ENCODE measurements at places on chromosomes 4 and X. TPM values are rescaled to one million over a fixed set of nuclear protein-coding genes. Genes with fewer than 3 reads are reported as not detected.

DNA sequence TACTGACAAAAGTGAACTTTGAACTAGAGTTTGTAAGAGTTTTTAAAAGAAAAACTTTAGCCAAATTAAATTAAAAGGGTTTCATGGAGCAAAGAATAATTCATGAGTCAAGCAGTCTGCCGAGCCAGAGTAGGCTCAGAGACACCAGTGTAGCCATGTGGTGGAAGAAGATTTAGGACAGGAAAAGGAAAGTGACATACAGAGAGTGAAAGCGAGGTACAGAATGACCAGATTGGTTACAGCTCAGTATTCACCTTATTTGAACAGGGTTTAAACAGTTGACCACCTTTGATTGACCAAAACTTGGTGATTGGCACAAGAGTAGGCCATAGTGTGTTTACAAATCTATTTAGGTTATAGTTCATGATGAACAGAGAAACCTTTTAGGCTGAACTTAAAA is 377.8 kb downstream of the KLHL4 start:
- DNase-seq = no peak

DNA sequence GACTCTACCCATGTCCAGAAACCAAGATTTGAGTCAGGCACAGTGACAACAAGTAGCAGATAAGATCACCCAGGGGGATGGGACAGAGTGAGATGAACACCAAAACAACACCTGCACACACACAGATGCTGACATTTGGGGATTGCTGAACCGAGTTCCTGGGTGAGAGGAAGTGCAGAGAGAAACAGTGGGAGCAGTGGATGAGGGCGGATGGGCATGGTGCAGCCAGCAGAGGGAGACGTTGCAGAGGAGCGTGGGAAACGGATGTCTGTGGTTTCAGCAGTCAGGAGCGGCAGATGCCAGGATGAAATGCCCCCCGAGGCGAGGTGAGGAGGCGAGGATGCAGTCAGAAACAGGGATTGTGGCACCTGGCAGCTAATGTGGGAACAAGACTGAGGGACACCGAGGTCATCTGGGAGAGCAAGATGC is 78.6 kb upstream of the STS start:
- no peak for DNase-seq

The BEX3 gene
- total RNA-seq = 109 TPM

DNA sequence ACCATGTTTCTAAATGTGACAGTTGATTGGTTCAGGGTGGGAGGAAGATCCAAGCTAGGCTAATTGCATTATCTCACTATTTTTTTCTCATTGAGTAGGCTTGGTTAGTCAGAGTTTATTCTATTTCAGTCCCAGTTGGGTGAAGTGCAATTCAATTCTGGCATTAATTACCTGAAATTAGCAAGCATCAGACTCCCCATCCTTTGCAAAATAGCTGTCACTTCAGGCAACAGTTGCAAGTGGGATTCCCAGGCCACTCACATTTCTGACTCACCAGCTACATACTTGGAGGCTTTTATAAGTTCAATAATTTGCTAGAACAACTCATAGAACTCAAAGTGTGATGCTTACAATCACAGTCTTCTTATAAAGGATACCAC is 155.8 kb upstream of the HAND2 start:
- no peak for DNase-seq

The BEND4 gene
- total RNA-seq = 0.28 TPM

The SMIM10 gene
- 9.3 TPM for total RNA-seq

DNA sequence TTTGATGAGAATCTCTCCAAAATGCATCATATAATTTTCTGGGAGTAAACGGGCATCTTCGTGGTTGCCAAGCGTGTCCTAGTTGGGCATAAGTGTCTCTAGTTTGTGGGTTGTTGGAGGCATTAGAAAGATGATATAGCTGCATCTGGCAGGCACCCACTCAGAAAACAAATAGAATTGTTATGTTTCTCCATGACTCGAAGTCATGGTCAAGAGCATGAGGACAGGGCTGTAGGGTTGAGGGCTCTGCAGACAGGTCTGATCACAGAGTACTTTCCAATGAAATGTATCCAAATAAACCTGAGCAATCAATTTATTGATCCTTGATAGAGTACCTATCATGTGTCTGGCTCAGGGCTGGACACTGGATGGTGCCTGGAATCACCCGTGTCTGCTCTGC is 82.7 kb downstream of the SORCS2 start:
- no peak for DNase-seq

DNA sequence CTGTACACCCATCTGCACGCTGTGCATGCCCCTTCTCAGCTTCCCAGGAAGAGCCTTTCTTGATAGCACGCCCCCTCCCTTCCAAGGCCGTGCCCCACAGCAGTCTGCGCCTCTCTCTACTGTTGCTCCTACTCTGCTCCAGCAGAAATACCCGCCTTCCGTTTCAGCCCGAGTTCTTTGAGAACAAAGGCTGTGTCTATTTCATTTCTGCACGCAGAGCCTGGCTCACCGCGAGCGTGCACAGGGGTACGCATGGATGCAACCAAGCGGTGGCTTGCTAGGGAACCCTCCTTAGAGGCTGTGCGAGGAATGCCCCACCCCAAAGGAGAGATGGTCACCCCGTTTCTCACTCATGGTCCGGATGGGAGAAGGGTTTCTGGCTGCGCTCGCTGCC is 485 bp downstream of the AADAT start:
- no peak for DNase-seq

The USP26 gene
- not detected for total RNA-seq

GRCh38 chr4:113094802-113095201 is 45.3 kb downstream of the ANK2 start:
- no peak for DNase-seq

The FHDC1 gene
- 1.0 TPM for total RNA-seq

- DNase-seq = no peak
Observed at GRCh38 chrX:65522739-65523372, 11.7 kb downstream of the LAS1L start.

The ITGB1BP2 gene
- 1.1 TPM for total RNA-seq

DNA sequence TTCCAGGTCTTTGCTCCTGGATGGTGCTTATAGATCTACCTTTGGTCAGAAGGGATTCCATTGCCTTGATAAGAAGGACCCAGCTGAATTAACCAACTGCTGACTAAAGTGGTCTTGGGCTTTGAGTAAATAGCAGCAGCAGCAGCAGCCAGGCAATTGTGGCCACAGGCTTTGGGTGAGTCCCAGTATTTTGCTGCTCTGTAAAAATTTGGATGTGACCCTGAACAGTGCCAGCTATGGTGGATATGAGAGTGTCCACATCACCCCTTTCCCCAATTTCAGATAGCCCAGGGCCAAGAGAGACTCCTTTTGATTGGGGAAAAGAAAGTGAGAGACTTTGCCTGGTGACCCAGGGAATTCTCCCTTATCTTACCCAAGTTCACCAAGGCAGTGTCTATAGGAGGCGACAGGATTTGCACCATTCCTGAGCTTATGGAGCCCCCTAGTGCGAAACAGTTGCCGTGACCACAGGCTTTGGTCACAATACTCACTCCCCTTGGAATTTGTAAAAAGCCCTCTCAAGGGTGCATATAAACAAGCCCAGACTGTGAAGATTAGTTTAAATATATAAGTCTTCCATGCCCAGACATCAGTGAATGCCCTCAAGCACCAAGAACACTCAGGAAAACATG is 518.0 kb downstream of the TMA16 start:
- no peak for DNase-seq

The MAOA gene
- 220 TPM for total RNA-seq

The AFF1 gene
- 138 TPM for total RNA-seq

DNA sequence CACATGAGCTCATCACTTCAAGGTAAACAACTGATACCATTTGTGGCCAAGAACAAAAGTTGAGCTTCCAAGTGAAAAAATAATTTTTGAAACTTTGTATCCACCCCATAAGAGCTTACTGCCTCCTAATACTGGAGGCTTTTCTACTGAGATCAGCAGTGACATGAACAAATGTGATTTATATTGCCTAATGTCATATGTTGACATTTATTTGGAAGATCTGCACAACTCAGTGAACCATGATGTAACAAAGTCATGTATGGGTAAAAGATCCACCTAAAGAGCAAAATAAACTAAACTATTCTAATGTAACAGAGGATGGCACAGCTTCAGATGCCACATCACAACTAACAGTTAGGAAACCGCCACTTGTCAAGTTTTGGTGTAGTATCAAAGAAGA is 65.8 kb downstream of the AFAP1 start:
- DNase-seq = no peak

DNA sequence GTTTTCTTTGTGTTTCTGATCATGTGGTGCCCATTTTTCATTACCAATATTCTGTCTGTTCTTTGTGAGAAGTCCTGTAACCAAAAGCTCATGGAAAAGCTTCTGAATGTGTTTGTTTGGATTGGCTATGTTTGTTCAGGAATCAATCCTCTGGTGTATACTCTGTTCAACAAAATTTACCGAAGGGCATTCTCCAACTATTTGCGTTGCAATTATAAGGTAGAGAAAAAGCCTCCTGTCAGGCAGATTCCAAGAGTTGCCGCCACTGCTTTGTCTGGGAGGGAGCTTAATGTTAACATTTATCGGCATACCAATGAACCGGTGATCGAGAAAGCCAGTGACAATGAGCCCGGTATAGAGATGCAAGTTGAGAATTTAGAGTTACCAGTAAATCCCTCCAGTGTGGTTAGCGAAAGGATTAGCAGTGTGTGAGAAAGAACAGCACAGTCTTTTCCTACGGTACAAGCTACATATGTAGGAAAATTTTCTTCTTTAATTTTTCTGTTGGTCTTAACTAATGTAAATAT is 110.4 kb downstream of the IL13RA2 start:
- no peak for DNase-seq

The ZCCHC12 gene
- total RNA-seq = 0.72 TPM

The IL3RA gene
- 10.6 TPM for total RNA-seq

- DNase-seq = no peak
Observed at GRCh38 chr4:8577972-8578371, 2.2 kb upstream of the GPR78 start.

The RHOXF2B gene
- not detected for total RNA-seq

DNA sequence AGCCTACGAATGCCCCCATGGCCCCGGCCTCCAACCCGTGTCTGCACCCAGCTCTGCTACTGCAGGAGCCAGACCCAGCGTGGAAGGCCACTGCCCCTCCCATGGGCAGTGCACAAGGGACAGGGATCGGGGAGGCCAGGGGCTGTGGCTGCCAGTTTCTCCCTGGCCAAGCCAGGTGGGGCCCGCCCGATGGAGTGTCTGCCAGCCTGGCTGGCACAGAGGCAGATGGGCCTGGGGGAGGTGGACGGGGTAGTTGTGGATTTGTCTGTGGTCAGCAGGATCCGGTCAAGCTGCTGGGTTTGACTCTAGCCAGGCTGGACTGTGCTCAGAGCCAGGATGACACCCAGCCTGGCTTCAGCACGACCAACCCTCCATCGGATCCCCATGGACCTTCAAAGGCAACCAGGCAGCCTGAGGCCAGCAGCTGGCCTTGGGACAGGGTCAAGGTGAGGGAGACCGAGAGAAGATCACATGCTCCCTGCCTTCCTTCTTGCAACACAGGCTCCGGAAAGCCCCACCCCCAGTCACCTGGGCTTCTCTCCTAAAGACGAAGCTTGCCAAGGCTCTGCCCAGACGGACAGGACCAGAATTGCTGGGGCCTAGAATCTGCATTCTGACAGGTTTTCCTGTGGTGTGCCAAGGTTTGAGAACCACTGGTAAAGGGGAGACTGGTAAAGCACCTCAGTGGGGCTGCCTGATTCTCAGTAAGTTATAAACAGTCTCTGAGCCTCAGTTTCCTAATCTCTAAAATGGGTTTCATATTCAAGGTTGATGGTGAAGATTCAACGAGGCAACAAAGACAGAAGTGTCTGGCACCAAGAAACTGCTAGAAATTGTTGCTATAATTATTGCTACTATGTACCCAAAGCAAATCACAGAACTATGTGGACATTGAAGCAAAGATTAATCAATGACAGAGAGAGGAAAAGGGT is 78.6 kb downstream of the PPP2R2C start:
- no peak for DNase-seq

The ETFDH gene
- total RNA-seq = 49.7 TPM

DNA sequence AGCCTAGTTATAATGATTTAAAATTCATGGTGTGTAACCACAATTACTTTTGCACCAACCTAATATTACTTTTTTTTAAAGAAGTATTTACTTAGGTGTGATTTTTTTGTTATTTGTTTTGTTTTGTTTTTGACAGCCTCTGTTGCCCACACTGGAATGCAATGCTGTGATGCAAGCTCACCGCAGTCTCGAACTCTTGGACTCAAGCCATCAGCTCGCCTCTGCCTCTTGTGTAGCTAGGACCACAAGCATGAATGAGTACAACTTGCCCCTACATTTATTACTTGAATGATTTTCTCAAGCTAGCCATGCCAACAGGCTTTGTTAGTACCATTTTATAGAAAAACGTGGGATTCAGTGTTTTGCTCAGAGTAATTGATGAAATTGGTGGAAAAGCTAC is 488.8 kb upstream of the CPEB2 start:
- DNase-seq = no peak

The GAGE12E gene
- not detected for total RNA-seq

GRCh38 chr4:129446074-129446473 is 350.1 kb downstream of the C4orf33 start:
- DNase-seq = no peak

- no peak for DNase-seq
Observed at GRCh38 chr4:7382634-7383014, 52.1 kb downstream of the PSAPL1 start.

DNA sequence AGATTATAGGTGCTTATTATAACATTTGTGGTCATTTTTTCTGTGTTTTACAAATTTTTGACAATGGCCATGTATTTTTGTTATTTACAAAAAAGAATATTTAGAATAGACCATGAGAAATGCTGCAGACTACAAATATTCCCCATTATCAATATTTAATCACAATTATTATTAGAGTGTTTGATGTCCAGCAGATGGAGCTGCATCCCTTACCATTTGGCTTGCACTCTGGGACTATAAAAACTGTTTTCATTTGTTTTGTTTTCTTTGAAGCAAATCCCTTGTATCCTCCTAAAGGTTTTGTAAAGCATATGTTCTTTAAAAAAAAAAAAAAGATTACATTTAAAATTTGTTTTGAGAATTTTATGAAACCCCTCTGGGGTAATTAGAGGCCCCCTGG is 85.6 kb upstream of the CXorf66 start:
- DNase-seq = no peak

The NHSL2 gene
- total RNA-seq = 13.1 TPM

GRCh38 chr4:166657261-166657660 is 577.0 kb downstream of the SPOCK3 start:
- no peak for DNase-seq

GRCh38 chrX:23292988-23293651 is 41.5 kb upstream of the PTCHD1 start:
- DNase-seq = no peak

The FAM9B gene
- total RNA-seq = not detected

The AP1AR gene
- total RNA-seq = 16.7 TPM

The ITIH6 gene
- not detected for total RNA-seq

DNA sequence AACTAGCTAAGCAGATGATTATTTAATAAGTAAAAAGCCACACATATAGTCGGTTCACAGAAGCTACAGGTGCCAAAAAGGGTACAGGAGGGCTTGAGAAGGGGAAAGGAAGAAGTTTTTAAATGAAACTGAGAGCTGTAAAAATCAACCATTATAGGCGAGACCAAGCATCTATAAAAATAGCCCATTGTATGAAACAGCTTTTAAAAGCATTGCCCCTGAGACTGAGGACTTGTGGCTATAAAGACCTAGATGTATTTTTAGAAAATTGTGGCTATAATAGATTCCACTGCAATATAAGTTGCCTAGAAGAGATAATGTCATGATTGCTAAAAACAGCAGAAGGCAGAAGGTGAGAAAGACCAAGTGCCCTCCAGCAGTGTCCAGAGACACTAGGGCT is 15.0 kb upstream of the TTC29 start:
- no peak for DNase-seq

- no peak for DNase-seq
Observed at GRCh38 chrX:71621603-71622002, 3.3 kb upstream of the CXCR3 start.

The MID1IP1 gene
- total RNA-seq = 30.4 TPM

The TBC1D8B gene
- 3.5 TPM for total RNA-seq

All from omental fat pad (tissue), 4 donors.